Activated CD8-positive, alpha-beta memory T cell treated with anti-CD3 and anti-CD28 coated beads, Interleukin-2, amount 10 ng/mL, durations not matched to agents 7 days and 5 days (primary cell): ENCODE measurements at places on chromosomes 2 and 18.

DNA sequence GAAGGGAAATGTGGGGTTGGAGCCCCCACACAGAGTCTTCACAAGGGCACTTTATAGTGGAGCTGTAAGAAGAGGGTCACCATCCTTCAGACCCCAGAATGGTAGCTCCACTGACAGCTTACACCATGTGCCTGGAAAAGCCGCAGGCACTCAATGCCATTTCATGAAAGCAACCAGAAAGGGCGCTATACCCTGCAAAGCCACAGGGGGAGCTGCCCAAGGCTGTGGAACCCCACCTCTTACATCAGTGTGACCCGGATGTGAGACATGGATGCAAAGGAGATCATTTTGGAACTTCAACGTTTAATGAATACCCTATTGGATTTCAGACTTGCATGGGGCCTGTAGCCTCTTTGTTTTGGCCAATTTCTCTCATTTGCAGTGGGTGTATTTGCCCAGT is 694.7 kb downstream of the CBLN2 start:
- no peak for DNase-seq

DNA sequence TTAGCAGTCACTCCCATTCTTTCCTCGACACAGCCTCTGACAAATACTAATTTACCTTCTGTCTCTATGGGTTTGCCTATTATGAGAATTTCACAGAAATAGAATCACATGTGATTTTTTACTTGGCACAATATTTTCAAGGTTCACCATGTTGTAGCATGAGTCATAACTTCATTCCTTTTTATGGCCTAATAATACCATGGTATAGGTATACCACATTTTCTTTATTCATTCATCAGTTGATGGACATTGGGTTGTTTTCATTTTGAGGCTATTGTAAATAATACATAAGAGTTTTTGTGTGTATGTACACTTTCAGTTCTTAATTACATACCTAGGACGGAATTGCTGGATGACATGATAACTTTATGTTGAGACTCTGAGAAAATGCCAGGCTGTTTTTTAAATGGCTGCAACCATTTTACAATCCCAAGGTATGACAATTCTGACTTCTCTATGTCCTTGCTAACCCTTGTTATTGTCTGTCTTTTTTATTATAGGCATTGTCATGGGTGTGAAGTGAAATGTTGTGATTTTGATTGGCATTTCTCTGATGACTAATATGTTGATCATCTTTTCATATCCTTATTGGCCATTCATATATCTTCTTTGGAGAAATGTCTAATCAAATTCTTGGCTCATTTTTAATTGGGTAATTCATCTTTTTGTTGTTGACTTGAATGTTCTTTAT is 87.9 kb downstream of the IRS1 start:
- no peak for DNase-seq

DNA sequence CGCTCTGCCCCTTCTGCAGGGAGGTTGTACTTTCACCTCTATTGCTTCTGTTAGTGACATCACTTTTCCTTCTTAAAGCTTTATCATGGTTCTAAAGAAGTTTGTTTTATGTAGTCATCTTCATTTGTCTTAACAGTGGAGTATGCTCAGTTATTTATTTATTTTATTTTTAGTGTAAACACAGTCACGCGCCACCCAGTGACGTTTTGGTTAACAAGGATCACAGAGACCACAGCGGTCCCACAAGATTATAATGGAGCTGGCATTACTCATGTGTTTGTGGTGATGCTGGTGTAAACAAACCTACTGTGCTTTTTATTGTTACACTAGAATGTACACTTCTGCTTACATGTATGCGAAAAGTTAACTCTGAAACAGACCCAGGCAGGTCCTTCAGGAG is 89.9 kb downstream of the SOX11 start:
- no peak for DNase-seq

DNA sequence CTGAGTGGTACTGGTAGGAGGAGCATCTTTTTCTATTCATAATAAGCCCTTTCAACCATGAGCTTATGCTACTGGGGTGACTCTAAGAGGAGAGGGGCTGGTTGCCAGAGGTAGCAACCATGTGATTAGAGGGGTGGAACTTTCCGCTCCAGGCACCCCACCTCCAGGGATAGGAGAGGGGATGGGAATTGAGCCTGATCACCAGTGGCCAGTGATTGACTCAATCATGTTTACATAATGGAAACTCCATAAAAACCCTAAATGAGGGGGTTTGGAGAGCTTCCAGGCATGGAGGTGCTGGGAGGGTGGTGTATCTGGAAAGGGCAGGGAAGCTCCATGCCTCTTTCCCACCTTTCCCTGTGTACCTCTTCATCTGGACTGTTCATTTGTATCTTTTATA is 46.6 kb upstream of the RHOB start:
- no peak for DNase-seq

DNA sequence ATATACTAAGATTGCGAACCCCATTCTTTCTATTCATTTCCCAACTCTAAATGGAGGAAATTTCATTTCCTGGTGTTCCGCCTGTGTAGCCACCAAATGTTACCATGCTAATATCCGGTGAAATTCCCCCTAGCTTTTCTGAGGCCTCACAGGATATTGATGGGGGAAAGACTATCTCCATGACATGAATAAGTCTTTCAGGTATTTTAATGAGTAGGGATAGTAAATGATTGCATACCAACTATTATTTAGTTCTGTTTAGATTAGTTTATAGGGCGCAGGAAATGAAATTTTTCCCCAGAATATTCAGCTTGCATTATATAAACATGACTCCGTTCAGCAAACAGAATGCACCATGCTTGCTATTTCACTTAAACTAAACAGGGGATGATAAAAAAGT is 55.4 kb downstream of the COL5A2 start:
- no peak for DNase-seq

GRCh38 chr2:217204358-217204757 is 344.5 kb upstream of the TNP1 start:
- no peak for DNase-seq

DNA sequence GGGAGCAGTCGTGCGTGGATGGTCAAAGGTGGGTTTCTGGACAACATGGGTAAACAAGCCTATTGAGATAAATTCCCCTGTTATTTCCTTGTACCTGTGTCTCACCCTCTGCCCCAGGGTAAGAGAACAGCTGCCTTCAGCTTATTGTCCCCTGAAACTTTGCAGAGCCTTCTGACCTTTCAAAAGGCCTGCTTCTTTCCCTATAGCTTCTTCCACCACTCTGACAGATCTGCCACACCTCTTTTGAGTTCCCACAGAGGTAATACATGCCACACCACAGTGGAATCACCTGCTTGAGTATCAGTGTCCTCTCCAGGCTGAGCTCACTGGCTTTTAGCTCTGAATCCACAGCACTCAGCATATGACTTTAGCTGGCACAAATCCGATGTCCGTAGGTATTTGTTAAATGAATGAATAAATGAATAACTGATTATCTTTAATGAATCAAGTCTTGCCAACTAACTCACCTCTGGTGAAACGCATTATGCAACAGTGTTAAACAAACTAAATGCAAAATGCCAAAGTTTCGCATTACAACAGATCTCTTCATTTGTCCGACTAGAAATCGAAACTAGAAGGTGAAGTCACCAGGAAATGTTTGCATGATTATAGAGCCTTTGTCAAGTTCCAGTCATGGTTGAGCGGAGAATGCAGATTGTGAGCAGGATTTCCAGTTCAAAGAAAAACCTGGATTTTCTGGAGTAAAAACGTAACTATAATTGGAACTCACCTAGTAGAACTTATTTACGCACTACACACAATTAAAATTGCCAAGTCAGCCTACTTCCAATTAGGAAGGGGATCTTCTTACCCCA is 16.4 kb downstream of the DYNAP start:
- no peak for DNase-seq

GRCh38 chr2:18551623-18552022 is 8.8 kb downstream of the RDH14 start:
- no peak for DNase-seq

DNA sequence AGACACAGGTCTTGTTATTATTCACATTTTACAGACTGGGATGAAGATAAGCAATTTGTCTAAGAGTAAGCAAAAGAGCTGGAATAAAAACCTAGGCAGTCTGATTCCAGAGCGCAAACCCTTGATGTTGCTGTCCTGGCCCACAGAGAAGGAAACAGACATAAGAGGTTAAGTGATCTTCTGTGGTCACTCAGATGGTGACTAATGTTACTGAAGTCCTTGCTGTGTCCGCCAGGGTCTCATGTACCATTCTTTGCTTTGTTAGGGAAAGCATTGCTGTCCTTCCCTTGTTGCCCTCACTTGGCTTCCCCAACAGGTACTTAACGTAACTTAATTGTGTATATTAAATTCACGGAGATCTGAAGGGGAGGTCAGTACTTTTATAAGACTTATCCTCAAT is 14.9 kb upstream of the FAP start:
- no peak for DNase-seq

DNA sequence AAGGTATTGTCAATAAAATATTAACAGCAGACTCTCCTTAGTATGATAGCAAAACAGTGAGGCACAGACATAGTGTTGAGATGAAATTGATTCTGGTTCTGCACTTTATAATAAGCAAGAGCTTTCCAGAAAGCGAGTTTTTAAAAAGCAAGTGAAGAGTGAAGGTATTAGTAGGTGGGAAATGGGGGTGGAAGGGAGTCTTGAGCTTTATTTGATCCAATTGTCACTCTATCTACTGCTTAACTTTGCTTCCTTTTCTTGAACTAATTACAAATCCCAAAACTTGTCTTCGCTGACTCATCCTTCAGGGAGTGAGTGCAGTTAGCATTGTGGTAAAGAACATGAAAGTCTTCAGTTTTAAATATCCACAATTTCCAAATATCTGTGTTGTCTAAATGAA is 120.6 kb upstream of the BOD1L2 start:
- no peak for DNase-seq

GRCh38 chr2:9740382-9741073 is 102.7 kb upstream of the TAF1B start:
- DNase-seq: no peak

- DNase-seq: no peak
Observed at GRCh38 chr18:55893948-55894347, 306.0 kb upstream of the TCF4 start.

DNA sequence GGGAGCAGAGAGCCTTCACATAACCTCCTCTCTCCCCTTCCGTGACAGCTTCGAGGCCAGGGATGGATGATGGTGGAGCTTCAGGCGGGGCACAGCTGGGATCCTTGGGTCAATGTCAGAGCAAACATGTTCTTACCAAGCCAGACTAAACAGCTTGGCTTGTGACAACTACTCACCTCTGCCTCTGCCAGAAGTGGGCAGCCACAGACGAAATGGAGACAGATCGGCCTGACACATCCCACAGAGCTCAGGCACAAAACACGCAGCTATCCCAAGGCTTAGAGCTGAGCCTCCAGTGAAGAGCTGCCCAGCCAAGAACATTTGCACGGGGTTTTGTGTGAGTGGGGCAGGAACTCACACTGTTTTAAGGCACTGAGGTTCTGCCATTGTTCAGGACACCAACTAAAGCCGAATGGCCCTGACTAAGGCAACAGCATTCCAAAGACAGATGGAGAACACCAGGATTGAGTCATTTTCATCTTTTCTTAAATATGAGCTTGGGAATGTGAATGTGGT is 12.8 kb downstream of the PXDN start:
- DNase-seq: no peak

- no peak for DNase-seq
Observed at GRCh38 chr2:232319067-232319802, 59.3 kb upstream of the ALPP start.

GRCh38 chr2:37324536-37324785 is 172 bp downstream of the PRKD3 start:
- DNase-seq: peak; percentile 77

DNA sequence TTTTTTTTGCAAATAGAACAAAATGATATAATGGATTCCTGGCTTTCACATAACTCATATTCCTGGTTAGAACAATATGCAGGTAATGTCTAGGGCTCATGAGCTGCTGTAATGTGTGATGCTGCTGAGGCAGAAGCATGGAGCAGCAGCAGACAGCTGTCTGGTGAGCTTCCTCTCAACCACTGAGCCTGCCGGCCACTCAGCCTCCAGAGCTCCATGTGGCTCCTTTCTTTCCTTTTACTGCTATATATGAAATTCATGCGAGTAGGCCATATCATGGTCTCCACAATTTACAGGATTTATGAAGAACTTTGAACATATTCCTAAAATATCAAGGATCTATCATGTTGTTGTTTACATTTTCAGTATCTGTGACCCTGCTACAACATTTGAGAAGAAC is 120.9 kb downstream of the MEP1B start:
- DNase-seq: no peak

DNA sequence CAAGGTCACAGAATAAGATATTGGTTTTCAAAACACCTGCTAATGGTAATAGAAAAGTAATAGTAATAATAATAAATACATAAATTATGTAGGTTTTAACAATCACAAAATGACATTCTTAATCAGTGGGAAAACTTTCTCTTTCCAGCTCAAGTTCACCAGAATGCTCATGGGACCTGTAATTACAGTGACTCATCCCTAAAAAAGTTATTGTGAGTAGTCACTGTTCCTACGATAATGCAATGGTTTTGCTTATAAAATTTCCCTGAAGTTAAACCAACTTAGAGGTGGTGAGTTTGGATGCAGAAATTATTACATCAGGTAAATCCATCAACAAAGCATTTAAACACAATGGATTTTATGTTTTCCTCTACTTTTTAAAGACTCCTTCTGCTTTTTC is 502.3 kb downstream of the PID1 start:
- DNase-seq: no peak

- DNase-seq: peak; percentile 80
Observed at GRCh38 chr2:111537078-111537655, 346.8 kb downstream of the ANAPC1 start.

- DNase-seq: no peak
Observed at GRCh38 chr2:86441392-86441881, 266 bp downstream of the KDM3A start.

DNA sequence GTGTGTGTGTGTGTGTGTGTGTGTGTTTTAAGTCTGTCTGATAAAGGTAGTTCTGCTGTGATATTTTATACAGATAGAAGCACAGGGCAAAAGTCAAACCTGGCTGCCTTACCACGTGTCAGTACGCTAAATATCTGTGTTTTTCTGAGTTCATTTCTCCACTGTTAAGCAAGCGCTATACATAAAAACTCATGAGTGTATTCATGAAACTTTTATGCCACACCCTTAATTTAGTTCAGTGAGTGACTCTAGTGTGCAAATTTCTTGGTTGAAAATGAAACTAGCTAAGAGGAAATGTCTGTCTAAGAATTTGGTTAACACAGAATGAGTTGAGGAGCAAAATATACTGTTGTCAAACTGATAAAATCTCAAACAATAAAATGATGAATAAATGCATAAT is 11.2 kb downstream of the CASP10 start:
- no peak for DNase-seq

- DNase-seq: peak; percentile 51
Observed at GRCh38 chr2:174120346-174120745, 128.0 kb downstream of the OLA1 start.

- DNase-seq: no peak
Observed at GRCh38 chr18:61608316-61608715, 275.1 kb downstream of the CDH20 start.

DNA sequence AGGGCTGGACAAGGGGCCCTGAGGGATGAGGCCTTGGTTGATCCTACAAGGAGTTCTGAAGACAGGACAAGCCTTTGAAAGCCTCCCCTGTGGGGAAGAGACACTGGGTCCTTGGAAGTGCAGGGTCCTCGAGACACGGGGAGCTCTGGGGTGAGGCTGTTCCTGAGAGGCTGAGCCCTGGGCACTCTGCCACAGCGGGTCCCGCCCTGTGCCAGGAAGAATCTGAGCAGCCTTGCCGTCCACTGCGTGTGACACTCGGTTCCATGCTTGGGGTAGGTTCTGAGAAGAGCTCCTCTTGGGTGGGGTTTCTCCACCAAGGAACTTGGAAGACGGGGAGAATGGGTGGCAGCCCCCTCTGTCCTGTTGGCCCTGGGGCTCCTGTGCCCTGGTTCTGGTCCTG is 13.9 kb downstream of the SNTG2 start:
- no peak for DNase-seq

GRCh38 chr18:63318889-63319382 is 633 bp downstream of the BCL2 start:
- DNase-seq: no peak
